RCC 7860 (cell line): ENCODE measurements at places on chromosomes 4 and X.

GRCh38 chrX:118943102-118943501, 31.3 kb upstream of the LONRF3 start:
- DNase-seq, result no peak

DNA sequence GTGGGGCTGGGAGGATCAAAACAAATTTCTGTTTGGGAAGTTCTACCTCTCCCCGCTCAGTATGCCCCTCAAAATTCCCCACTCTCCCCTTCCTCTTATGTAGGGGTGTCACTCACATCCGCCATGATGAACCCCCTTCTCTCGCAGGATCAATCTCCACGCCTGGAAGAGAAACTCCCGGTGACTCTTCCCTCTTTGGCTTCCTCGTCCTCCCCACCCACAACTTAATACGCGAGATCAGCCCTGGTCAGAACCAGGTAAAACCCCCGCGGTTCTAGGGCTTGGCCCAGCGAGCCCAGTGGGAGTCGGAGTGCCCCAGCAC, 427 bp downstream of the LAMTOR3 start:
- DNase-seq, result no peak

DNA sequence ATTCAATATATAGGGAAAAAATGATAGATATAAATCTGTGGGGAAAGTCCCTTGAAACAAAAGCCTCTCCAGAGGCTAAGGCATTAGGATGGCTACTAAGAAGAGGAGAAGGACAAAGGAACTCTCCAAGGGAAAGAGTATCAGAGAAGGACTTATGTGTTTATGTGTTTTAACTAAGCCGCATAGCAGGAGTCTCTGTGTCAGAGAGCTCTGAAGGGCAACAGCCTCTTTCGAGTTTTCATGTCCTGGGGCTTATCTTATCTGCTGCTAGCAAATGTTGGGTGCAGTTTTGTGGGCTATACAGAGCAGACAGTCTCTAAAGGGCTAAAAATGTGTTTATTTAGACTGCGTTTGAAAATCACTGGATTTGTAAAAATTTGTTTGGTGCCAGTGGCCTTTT, 1145.6 kb upstream of the DIAPH2 start:
- no peak for DNase-seq

DNA sequence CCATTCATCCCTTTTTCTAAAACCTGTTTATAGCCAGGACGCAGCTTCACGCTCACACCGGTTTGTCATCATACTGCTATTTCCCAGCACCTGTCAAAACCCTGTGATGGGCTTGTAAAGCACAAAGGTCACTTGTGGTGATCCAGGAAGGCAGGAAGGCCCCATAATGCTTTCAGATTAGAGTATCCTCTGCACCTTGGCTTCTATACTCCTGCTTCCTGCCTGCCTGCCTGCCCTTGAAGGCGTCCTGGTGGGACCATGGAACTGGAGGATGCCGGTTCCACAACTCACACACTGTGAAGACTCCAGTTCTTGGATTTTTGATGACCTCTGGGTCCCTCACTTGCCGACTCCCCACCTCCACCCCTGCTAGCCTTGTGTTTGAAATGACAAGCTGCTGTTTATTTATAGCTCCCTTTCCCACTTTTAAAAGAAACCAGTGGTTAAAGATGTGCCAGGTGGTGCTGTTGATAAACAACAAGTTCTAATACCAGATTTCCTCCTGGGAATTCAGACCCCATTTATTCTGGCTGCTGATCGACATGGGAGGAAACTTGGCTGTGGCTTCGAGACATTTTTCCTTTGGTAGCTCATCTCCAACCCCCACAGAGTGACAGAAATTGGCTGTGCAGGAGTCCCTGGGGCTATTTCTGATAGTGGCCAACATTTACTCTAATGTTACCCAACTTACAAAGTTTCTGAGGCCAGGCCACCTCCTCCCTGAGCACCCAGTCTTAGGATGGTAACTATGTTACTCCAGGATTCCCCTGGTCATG, 211.5 kb downstream of the KDR start:
- no peak for DNase-seq

GRCh38 chr4:139872274-139872673, 206.7 kb downstream of the MGST2 start:
- DNase-seq, result peak; percentile 74

GRCh38 chr4:42655921-42656678, 805 bp downstream of the ATP8A1 start:
- DNase-seq, result no peak

- no peak for DNase-seq
Observed at GRCh38 chr4:65668201-65669089, 1.8 kb downstream of the EPHA5 start.

DNA sequence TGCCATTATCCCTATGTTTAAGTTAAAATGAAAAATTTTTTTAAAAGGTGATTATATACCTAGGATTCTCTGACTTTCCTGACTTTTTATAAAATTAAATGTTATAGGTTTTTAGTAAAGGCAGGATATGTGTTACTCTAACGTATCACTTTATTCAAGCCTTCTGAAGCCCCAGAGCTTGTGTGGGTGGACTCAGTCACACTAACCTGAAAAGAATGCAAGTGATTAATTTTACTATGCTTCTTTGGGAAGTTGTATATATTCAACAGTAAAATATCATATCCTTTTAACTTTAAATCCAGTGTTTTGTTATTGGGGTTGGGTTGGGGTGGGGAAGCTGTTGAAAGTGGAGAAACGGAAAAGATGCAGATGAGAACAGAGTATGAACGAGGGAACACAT, 22.8 kb downstream of the PDLIM3 start:
- no peak for DNase-seq

DNA sequence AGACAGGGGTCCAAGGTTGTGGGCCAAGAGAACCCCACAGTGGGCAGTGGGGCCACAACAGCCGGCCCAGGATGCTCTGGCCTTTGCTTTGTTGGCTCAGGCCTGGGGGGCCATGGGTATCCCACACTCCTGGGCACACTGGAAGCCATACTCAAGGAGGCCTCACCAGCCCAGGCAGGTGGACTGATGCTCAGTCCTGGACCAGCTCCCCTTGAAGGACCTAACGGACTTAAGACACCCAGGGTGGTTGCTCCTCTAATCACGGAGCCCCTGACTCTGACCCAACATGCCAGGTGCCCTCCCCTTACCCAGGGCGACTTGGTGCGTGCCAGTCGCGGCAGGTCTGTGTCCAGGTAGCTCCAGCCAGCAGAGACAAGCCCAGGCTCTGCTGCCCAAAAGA, 50.8 kb downstream of the ZFYVE28 start:
- no peak for DNase-seq

DNA sequence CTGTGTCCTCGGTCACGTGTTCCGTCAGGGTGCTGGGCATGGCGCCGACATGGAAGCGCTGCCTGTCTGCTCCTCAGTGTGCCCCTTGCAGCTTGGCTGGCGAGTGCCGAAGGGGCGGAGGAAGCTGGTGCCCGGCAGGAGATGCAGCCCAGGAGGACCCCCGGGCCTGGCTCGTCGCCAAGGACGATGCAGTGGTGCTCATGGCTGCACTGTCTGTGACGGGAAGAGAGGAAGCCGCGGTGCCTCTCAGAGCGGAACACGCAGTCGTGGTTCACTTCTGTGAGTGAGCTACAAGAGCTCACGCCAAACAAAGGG, 38.1 kb downstream of the FGFRL1 start:
- DNase-seq, result no peak

GRCh38 chr4:3791910-3792542, 25.8 kb downstream of the ADRA2C start:
- no peak for DNase-seq

DNA sequence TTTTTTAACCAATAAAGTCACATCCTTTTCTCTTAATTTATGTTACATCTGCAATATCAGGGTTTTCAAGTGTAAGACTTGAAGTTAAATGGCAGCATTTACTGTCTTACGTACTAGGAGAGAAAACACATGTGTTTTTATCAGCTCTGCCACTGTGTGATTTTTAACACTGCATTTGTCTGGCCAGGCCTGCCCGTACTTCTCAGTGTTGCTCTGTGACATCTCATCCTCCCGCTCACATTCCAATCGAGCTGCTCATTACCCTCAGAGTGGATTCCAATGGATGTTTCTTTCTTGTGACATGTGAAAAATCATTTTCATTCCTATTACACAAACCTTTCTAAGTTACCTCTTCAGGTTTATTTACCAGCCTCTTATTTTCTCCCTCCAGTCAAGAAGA, 420.3 kb downstream of the FAT4 start:
- peak; percentile 91 for DNase-seq

DNA sequence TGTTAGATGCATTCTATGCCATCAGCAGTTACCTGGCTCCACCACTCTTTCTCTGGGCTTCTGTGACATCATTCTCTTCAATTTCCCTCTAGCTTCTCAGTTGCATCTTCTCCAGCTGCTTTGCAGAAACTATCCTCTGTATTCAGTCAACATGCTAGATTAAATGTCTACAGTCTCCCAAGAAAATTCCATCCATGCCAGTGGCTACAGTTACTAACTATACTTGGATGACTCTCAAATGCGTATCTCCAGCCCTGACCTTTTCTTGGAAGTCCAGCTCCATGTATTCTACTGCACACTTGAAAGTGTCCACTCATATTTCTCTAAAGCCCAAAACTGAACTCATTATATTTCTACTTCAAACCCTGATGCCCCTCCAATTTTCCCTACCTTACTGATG, 232.3 kb upstream of the TENM3 start:
- no peak for DNase-seq

- no peak for DNase-seq
Observed at GRCh38 chr4:63553123-63553522, 856.1 kb downstream of the TECRL start.

DNA sequence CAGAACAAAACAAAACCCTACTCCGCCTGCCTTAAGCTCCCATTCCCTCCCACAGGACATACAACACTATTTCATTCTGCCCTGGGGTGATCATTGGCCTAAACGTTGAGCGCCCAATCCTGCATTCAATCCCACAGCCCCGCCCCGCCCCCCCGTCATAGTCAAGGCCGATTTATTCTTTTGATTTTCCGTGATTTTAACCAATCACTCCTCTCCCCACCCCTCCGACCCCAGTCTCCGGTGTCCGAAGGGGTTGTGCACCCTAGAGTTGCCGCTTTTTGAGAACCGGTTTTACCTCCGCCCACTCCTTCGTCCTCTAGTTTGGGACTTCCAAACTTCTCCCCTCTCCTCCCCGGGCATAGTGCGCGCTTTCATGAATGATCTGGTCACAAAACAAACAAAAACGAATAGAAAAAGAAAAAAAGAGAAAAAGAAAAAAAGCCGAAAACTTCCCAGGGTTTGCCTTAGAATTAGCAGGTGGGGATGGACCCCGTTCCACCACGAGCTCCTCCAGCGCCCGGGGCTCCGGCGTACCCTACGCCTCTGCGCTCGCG, 446 bp upstream of the UBE2A start:
- DNase-seq, result no peak
